ENCODE measurements at places on chromosomes 6 and 20.

GRCh38 chr6:155450240-155450581, 5.4 kb downstream of the NOX3 start:
- H3K4me3 ChIP-seq: no peak overlapping the region
- DNase-seq: no peak
- no peaks in the 10 kb centered on the region for H3K4me1 ChIP-seq
- H3K27me3 ChIP-seq: no peaks in the 10 kb centered on the region
- no peaks in the 10 kb centered on the region for H3K36me3 ChIP-seq

GRCh38 chr6:16837217-16837972, 76.1 kb upstream of the ATXN1 start:
- H3K36me3 ChIP-seq: no peaks in the 10 kb centered on the region
- H3K27me3 ChIP-seq: no peaks in the 10 kb centered on the region
- peaks cover 23% of the 10 kb centered on the region for H3K4me1 ChIP-seq
- H3K4me3 ChIP-seq: 0 out of 2 replicates have a peak overlapping the region, but pooled peaks have one; percentile 65
- no peak overlapping the region for H3K27ac ChIP-seq
- peak; percentile 19 for DNase-seq

DNA sequence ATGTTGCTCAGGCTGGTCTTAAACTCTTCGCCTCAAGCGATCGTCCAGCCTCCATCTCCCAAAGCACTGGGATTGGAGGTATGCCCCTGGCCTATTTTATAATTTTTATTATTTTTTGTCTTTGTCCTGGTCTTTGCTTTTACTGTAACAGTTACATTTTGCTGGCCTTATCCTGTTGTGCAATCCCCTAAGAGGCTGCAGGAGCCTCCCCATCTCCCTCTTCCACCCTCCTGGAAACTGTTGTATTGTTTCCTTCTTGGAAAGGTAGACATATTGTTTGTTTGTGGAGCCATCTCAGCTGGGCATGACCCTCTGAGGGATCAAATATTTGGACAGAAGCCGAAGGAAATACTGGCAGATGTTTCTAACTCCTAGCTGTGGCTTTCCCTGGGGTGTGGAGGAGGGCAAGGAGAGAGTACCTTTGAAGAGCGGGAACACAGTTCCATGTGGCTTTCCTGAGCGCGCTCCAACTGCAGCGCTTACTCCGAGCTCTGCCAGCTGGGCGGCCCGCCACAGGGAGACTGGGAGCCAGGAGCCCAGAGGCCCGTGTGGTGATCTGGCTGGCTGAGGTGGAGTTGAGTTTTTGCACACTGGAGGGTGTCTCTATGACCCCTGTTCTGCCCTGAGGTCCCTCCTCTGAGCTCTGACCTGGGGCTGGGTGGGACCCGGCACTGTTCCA, 4.9 kb downstream of the MAPK13 start:
- H3K36me3 ChIP-seq: no peaks in the 10 kb centered on the region
- H3K27ac ChIP-seq: no peak overlapping the region
- DNase-seq: no peak
- H3K4me3 ChIP-seq: no peak overlapping the region

- peak overlapping the region; percentile 80 for H3K27ac ChIP-seq
- H3K4me1 ChIP-seq: peaks cover 34% of the 10 kb centered on the region
- DNase-seq: no peak
- H3K36me3 ChIP-seq: peaks cover 10% of the 10 kb centered on the region
Observed at GRCh38 chr6:42123379-42124103, 18.9 kb downstream of the C6orf132 start.

- H3K4me1 ChIP-seq: no peaks in the 10 kb centered on the region
- H3K36me3 ChIP-seq: no peaks in the 10 kb centered on the region
- DNase-seq: no peak
- no peaks in the 10 kb centered on the region for H3K27me3 ChIP-seq
- H3K4me3 ChIP-seq: no peak overlapping the region
Observed at GRCh38 chr6:88077305-88077704, 29.7 kb downstream of the SPACA1 start.
